ENCODE measurements at places on chromosomes 11 and 22.

GRCh38 chr11:86069408-86070101 lies 671 bp upstream of the PICALM start:
- DNase-seq: peak; percentile 65

DNA sequence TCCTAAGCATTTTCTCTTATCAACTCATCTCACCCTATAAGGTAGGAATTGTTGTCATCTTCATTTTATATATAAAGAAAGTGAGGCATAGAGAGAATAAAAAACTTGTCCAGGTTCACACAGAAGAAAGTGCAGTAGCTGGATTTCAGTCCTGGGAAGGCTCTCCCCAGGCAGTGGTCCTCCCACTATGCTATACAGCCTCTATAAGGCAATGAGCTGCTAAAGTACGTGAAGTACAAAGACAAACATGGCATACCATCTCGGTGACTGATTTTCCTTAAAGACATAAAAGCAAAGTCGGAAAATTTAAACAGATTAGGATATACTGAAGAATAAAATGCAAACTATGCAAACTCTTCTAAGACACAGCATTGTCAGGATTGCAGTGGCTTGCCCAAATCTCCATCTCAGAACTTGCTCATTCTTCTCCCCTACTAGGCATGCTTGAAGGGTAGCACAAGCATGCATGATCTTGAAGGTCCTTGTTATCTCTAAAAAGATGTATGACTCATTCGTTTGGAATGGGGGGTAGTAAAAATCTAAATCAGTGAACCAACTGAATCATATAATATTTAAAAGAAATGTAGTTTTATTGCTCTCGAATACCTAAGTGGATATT lies 97.8 kb upstream of the CSNK2A3 start:
- no peak for DNase-seq

GRCh38 chr11:77320351-77320750 lies 18.9 kb upstream of the GDPD4 start:
- DNase-seq: no peak

DNA sequence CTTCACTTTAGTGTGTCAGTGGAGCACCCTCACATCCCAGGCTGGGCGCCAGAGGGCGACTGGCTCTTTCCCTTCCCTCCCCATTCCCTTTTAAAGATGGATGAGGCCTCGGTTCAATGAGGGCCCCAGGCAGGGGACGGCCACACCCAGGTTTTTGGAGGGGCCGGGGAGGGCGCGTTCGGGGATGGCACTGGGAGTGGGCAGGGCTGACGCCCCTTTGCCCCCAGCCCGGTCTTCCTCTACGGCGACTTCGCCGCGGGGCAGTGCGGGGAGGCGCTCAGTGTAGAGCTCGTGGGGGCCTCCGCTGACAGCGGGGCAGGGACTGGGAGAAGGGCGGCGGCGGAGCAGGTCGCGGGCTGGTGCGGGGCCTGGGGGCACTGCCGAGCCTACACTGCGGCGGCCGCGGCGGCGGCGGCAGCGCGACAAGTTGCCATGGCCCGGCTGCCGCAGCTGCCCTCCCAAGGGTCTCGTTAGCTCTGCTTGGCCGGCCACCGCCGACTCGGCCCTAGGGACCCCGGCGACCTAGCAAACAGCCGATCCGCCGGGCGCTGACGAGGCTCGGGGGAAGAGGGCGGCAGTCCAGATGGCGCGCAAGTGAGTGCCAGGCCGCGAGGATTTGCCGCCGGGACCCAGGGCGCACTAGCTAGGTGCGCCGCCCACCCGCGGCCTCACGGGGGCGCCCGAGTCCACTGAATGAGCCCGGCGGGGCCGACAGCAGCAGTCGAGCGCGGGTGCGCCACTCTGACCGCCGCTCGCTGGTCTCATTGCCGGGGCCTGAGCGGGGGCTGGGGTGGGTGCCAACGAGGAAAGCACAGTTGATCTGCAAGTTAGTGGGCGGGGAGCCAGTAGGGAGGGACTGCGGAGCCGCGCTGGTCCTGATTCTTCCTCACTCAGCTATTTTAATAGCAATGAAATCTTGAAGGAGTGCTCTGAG lies 92.7 kb downstream of the RRM1 start:
- DNase-seq: peak; percentile 97

DNA sequence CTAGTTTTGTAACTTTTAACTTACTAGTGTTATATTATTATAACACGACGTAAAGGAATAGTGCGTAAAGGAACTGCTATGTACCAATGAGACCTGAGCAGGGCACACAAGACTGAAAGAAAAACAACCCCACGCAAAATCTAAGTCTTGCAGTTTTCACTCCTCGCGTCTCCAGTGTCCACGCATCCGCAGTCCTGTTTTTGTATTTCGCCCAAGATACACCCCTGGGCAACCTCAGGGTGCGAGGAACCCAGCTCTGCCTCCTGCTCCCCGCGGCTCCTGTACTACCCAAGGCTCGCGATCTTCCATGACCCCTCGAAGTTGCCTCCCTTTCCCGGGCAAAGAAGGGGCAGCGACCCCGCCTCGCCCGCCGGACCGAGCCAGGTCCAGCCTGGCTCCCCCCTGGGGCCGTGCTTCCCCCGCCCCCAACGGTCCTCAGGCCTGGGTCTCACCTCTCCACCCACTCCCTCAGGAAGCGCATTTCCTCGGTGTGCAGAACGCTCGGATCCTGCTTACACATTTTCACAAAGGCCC lies 393 bp downstream of the ST13 start:
- DNase-seq: peak; percentile 48

DNA sequence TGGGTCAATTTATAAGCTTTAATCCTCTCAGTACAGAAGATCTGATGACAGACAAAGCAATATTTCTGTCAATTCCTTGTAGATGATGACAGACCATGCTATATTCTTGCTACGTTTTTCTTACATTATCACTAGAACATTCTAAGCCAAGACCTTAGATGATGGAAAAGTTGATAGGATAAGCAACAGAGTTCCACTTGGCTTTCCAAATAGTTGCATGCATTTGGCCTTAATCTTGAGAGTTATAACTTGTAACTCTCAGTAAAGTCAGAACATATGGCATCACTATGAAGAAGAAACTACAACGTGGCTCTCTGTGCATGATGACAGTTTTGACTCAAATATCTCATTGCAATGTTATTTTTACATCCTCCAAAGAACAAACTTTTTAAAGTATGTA lies 544.3 kb upstream of the LRRC4C start:
- DNase-seq: no peak

- peak; percentile 88 for DNase-seq
Observed at GRCh38 chr22:39388261-39389011, 11.1 kb upstream of the TAB1 start.
